ENCODE measurements at places on chromosomes 1 and 21.

DNA sequence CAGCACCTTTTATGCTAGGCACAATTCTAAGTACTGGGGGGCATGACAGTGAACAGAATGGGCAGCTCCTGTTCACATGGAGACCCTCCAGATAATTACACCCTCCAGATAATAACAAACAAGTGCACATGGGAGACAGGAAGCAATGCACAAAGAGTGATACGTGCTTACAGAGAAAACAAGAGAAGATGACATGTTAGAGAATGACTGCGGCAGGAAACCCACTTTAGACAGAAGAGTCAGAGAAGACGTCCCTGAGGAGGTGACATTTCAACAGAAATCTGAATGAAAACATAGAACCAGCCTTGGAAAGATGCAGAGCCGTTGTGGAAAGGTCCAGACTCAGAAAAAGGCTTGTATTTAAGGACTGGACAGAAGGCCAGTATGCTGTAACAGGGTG, 54.7 kb upstream of the ARTN start:
- no peak for DNase-seq

GRCh38 chr1:205053296-205053695, 10.3 kb downstream of the CNTN2 start:
- no peak for DNase-seq

DNA sequence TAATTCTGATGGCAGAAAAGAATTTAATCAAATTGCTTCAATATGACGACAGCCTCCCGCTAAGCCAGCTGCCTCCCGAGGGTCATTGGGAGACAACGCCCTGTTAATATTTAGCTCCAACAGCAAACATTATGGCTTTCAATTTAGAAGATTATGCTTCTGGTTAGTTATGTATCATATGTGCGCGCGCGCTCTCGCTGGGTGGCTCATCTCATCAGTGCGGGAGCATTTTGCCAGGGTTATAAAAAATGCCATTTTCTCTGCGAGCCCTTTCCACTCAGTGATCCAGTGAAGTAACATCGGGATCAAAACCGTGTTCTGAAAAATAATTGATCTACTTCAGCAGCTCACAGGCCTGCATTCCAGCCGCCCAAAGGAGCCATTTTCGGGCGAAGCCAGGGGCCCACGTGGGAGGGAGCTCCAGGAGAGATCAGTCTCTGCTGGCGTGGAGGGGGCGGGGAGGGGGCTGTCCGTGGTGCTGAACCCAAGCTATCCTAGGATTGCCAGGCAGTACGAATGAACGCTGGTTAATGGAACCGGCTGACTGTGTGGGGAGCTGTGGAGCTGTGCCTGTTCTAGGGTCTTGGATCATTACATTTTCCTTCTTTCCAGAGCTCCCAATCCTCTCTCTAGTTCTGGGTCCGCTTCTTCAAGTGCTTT, 219.1 kb upstream of the ZC3H12A start:
- no peak for DNase-seq

DNA sequence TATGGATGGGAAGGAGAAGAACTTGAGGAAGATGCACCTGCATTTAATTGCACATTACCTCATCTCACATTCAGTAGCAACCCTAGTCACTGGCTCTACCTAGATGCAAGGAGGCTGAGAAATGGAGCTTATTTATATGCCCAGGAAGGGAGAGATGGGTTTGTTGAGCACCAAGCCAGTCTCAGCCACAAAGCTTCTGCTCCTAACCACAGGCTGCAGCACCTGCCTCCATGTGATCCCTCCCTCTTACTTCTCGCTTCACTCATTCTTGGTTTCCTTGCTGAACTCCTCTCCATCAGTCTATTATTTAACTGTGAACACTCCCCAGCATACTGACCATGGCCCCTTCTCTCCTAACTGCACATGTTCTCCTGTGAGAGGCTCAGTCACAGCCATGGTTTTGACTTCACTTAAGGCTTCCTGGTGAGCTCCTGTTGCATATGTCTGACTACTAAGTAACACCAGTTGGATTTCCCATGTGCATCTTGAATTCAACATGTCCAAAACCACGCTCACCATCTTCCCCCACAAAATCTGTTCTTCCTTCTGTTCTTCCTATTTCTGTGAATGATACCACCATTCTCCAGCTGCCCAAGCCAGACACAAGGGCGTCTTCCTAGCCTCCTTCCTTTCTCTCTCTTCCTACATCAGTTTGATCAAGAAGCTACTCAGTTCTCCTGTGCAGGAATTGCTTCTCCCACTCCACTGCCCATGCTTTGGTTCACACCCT, 139.8 kb downstream of the AK5 start:
- no peak for DNase-seq

DNA sequence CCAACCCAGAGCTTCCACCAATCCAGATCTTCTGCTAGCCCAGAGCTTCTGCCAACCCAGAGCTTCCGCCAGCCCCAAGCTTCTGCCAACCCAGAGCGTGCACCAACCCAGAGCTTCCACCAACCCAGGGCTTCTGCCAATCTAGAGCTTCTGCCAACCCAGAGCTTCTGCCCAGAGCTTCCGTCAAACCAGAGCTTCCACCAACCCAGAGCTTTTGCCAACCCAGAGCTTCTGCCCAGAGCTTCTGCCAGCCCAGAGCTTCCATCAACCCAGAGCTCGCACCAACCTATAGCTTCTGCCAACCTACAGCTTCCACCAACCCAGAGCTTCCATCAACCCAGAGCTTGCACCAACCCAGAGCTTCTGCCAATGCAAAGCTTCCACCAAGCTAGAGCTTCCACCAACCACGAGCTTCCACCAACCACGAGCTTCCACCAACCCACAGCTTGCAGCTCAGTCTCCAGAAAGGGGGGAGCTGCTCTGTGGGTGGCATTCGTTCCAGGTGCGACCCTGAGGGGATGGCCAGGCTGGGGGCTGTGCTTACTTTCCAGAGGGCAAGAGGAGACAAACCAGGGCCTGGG, 23.8 kb downstream of the CRYAA start:
- DNase-seq: peak; percentile 39

- DNase-seq: no peak
Observed at GRCh38 chr1:236143104-236143948, 987 bp downstream of the GPR137B start.

GRCh38 chr1:96025062-96025461, 696.5 kb upstream of the PTBP2 start:
- no peak for DNase-seq

DNA sequence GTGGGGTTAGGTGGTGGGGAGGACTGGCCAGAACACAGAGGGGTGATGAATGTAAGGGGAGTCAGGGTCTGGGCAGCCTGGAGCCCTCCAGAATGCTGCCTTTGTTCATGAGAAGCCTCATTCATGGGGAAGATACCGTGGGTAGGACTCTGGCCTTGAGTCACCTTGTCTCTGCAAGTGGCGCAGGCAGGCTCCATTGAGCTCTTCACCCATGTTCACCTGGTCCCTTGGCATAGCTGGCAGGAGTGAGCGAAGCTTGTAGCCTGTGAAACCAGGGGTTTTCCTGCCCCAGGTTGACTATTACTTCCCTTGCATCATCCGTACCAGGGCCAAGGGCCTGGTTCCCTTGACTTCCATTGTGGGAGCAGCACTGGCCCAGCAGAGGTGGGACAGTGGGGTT, 25.8 kb downstream of the SOX13 start:
- no peak for DNase-seq

GRCh38 chr1:210800301-210800700, 333.6 kb downstream of the KCNH1 start:
- no peak for DNase-seq

DNA sequence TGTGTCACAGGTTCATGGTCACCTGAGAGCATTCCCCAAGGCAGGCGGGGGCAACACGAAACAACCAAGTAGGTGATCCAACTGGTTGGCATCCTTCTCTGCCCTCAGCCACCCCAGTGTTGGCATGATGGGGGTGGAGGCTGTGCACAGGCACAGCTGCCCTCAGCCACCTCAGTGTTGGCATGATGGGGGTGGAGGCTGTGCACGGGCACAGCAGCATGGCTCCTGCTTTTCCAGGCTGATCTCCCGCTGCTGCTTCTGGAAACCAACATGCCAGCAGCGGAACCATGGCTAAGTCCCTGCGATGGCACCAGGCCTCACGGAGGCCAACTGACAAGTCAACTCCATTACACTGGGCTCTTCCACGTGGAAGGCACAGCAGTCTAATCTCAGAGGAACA, 447.8 kb downstream of the PTPRU start:
- DNase-seq: no peak

DNA sequence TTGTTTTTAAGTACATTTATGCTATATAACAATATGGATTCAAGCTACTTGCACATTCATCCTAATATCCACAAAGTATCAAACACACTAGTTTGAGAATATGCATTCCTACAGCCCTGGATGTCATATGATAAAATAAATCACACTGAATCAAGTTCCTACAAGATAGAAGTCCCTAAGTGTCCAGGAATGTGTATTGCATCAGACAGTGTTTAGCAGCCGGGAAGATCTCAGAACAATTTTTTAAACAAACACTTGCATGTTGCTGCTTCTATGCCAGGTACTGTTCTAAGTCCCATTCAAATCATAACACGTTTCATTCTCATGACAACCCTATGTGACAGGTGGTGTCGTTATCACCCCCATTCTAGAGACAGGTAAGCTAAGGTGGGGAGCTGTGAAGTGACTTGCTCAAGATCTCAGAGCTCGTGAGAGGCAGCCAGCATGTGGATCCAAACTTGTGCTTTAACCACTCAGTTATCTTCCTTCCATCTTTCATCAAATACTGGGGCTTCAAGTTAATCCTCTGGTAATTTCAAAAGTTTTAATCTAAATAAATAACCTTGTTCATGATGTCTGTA, 68.3 kb upstream of the KIF26B start:
- no peak for DNase-seq

DNA sequence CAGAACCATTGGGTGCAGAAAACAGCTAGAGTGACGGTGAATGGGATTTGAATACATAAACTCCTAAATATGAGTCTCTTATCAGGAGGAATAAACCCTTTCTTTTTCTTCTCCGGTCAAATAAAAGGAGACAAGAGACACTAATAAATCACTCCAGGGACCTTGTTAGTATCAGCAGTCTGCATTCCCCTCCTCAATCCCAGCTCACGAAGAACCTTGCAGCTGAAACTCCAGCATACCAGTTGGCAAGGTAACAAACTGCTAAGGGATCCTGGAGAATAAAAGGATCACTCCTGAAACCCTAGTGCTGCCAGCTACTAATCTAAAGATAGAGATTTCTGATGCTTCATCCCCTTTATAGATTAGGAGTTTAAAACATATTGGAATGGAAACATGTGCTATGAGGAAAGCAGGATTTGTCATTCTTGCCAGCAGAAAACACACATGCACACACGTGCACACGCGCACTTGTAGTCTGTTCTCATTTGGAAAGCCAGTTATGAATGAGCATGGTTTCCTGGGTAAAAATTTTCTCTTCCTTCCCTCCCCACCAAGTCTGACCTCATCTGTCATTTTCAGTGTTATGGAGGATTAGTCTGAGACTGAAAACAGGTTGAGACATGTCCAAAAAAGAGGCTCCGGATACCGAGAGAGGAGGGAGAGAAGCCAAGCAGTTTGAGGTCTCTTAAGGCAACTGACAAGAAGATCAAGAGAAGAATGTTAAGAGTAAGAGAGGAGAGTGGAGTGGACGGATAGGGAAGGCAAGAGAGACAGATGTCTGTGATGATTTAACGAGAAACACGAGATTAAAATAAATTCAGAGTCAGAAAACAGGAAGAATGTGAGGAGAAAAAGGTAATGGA, 10.9 kb downstream of the IER5 start:
- DNase-seq: no peak

GRCh38 chr1:235259133-235259778, 68.7 kb downstream of the ARID4B start:
- no peak for DNase-seq

Measured in sigmoid colon (tissue), 7 donors.